ENCODE measurements at places on chromosomes 7 and 10. TPM values are rescaled to one million over a fixed set of nuclear protein-coding genes. Genes with fewer than 3 reads are reported as not detected.
A peak's percentile ranks its signal among the peaks of the same experiment; 100 is the strongest.

DNA sequence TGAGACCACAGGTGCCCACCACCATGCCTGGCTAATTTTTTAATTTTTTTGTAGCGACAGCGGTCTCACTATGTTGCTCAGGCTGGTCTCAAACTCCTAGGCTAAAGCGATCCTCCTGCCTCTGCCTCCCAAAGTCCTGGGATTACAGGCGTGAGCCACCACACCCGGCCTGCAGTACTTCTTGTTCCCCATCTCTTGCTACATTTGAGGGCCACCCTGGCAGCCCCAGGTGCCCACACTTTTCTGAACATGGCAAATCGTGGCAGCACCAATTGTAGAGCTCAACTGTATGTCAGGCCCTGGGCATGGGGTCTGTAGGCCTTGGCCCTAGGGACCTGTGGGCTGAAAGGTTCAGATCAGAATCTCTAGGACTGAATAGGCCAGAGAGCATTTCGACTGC is 25.1 kb upstream of the LIMK1 start:
- no peak for DNase-seq

GRCh38 chr10:44968500-44969400 is 9.1 kb downstream of the RASSF4 start:
- DNase-seq: no peak

GRCh38 chr7:80722616-80723195 is 84.3 kb downstream of the CD36 start:
- DNase-seq: peak; percentile 100

- peak; percentile 5 for DNase-seq
Measured at GRCh38 chr10:98086837-98087708, 47.4 kb upstream of the R3HCC1L start.

- DNase-seq: no peak
Measured at GRCh38 chr7:106376026-106376799, 91.4 kb upstream of the NAMPT start.

GRCh38 chr10:80159166-80159873 is 26.8 kb downstream of the PLAC9 start:
- DNase-seq: no peak

DNA sequence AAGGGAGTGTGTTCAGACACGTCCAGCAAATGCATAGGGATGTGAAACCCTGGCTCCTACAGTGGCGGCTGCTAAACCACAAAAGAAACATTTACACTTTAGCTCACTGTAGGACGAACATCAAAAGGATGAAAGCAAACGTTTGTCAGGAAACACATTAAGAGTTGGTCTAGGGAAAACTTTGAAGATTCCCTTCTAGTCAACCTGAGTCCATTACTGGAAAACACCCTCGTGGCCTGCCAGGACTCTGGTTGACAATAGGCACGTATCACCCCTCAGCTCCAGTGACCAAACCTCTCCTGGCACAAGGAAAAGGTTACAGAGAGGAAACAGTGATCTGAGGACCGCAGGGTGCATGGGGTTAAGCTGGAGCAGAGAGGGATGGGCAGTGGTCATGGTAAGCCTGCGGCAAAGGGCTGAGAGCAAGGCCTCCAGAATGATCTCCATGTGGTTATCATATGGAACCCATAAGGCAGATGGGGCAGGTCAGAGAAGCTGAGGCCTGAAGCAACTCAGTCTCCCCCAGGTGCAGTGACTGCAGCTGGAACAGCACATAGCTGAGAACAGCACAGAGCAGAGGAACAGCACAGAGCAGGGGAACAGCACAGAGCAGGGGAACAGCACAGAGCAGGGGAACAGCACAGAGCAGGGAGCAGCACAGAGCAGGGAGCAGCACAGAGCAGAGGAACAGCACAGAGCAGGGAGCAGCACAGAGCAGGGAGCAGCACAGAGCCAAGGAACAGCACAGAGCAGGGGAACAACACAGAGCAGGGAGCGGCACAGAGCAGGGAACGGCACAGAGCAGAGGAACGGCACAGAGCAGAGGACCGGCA is 49.9 kb downstream of the CHST15 start:
- DNase-seq: no peak

DNA sequence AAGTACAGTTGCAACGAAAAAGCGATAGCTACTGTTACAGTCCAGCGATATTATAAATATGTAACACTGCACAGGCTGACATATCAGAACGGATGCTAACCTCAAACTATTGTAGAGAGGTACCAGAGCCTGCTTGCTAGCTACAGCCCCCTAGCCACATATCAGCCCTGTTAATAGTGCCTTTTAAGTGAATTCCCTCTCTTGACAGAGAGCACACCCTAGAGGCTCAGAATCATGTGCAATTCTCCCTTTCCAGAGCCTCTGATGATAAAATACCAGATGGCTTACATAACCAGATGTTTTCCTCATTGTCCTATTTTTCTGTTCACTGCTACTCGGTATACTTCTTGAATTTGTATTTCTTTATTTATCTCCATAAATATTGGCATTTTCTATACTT is 960.7 kb upstream of the CELF2 start:
- DNase-seq: peak; percentile 6

GRCh38 chr10:380313-380940 is 245.2 kb downstream of the ZMYND11 start:
- DNase-seq: peak; percentile 19

DNA sequence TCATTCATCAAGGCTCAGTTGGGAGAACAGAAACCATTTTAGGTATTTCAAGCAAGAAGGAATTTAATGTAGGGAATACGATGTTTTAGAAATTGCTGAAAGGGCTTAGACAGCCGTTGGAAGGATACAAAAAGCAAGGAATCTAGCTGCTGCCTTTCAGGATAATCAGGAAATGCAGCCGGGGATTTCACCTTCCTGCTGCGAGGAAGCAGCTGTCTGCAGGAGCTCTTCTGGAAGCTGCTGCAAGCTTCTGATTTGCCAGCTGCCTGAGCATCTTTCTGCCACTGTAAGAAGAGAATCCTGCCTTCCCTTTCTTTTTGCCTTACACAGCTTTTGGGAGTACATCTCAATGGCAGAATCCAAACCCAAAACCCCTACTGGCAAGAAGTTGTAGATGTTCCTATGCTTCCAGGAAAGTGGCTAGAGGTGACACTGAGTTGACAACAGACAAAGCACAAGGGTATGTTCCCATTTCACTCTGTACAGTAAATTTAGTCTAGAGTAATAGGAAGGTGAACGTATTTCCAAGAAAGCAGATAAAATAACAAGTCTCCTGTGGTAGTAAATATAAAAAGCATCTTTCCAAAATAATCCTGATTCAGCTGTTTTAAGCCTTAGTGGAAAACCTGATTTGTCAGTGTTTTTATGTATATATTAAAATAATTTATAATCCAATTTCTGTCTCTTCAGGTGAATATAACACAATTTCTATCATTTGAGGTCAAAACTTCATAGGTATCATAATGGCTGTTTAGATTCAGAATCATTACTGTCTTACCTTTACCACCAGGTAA is 148.4 kb upstream of the LRGUK start:
- DNase-seq: no peak

GRCh38 chr7:117872561-117873309 is 506 bp downstream of the CTTNBP2 start:
- no peak for DNase-seq

- no peak for DNase-seq
Measured at GRCh38 chr10:103054621-103055020, 136.5 kb downstream of the CNNM2 start.

- DNase-seq: peak; percentile 70
Measured at GRCh38 chr10:5873515-5873995, 16.1 kb downstream of the ANKRD16 start.

- DNase-seq: peak; percentile 67
Measured at GRCh38 chr7:77199013-77199966, at the start of gene FGL2. TSS of gene FGL2 (minus strand) at chr7:77199819. CDS start at chr7:77199793, 26 bp downstream.

DNA sequence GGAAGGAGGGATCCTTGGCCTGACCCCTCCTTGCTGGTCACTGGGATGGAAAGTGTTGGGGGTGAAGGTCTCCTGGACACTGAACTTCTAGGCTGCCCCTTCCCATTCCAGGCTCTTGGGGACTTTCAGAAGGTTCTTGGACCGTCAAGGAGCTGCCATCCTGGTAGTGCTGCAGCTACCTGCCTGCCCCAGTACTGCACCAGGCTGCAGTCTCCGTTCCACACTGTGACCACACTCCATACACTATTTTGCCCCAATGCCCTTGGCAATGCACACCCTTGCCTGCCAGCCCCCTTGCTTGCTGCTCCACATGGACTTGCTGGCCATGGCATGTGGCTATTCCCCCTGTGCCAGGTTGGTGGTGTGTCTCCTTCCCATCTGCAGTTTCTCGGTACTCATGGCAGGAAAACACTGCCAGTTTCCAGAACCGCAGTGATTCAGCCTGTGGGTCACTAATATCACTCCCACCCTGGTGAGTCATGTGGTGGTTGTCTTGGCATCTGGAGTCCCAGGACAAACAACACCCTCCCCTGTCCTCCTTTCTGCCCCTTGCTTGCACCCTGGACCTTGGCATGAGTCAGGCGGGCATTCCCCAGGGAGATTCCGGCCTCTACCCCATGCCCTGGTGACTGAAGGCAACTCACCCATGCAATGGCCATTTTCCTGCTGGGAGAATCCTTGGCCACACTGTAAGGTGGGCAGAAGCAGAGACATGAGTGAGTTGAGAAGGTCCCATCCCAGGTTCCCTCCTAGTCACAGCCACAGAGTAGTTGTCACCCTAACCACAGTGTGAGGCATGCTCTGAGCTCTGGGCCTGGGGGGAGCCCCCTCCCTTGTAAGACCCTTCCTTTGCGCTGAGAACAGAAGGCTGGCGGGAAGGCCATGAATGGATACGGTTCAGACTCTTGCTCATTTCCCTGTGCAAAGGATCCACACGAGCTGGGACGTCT is 32.8 kb downstream of the GOLGA7B start:
- DNase-seq: peak; percentile 51

DNA sequence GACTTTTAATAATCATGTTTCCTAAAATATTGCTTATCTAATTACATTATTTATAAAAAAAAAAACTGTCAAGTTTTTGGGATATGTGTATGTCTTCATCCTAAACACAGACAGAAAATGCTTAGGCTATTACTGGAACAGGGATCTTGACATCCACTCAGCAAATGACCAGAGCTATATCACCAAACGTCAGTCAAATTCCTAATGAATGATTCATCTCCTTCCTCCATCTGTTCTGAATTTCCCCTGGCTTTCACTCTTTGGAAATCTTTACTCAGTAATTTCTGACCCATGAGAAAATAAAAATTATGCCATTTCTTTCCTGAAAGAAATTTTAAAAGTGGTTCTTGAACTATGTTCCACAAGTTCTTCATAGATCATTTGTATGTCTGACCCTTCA is 552.4 kb upstream of the KCND2 start:
- DNase-seq: peak; percentile 84

DNA sequence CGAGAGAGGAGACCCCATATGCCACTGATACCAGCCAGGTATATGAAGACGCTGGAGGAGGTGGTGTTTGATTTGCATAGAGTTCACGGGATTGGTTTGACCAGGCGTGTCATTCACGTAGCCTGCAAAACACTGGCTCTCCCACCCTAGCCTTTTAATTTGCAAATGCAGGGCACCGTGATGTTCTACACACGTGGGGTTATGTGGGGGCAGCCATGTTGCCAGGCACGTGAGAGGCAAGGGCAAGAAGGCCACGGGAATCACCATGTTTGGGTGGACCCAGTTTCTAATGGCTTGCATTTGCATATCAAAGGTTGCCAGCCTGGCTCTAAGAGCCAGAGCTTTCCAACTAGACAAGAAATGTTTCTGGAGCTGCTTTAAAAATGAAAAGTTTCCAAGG is 117.2 kb upstream of the LYZL1 start:
- DNase-seq: no peak

DNA sequence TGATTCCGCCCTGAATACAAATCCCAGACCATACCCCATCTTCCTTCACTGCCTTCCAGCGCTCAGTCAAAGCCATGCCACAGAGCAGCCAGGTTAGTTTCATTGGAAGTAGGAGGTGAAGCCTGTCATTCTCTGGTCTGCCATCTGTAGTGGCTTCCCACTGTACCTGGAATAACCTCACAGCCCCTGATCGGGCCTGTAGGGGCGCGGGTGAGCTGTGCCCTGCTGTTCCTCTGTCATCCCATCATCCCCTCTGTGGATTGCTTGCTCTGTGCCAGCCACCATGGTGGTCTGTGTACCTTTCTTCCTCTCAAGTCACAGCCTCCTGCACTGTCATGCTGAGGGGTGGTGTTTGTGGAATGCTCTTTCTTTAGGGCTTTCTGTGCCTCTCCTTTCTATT is 155.1 kb downstream of the ZNF22 start:
- no peak for DNase-seq

DNA sequence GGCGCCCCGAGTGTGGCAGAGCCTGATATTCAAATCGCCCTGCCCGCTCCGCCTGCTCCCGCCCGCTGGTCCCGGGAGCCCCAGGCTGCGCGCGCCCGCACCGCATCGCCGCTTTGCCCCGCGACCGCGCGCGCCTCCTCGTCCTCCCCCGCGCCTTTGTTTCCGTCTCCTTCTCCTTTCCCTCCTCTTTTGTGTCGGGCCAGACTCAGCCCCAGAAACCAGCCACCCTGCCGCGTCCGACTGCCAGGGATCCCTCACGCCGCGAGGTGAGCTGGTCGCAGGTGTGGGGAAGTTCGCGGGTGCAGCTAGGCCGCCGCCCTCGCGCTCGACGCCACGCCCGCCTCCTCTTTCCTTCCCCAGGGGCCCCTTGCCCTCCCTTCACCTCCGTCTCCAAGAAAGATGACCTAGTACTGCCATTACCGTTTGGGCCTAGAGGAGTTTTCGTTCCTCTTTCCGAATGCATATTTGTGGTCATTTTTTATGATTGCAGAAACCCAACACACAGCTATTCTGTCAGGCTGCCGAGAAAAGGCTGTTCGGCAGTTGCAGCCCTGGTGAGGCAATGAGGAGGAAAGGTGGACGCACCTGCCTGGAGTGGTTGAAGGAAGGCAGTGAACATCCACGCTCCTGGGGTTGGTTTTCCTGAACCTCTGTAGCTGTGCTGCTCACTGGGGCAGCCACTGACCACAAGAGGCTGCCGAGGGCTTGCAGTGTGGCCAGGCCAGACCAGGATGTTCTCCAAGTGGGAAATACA is 107.3 kb downstream of the SNX10 start:
- DNase-seq: peak; percentile 2

- DNase-seq: peak; percentile 89
Measured at GRCh38 chr10:62618576-62619412, 185.7 kb upstream of the ADO start.

DNA sequence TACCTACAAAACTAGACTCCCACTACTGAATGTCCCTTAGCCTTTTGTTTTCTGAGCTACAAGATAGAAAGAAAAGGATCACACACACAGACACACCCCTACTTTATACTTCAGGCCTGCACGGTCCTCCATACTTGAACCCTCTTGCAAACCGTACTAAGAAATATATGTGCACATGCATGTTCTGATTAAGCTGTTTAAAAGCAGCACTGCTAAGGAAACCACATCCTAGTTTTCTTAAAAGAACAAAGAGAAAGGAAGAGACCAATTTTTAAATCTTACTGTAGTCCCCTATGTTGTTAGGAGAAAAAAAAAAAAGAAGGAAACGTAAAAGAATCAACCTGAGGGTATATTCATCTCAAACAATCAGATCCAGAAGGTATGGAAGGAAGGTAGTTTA is 501.2 kb downstream of the PARD3 start:
- no peak for DNase-seq

OR2A12 gene
- not detected for polyA plus RNA-seq

HOXA11 gene
- polyA plus RNA-seq: 0.04 TPM

DDC gene
- polyA plus RNA-seq: not detected
